ENCODE measurements at places on chromosomes 2 and 18.

GRCh38 chr18:49399003-49399402 lies 61.4 kb downstream of the DYM start:
- peak; percentile 84 for DNase-seq

DNA sequence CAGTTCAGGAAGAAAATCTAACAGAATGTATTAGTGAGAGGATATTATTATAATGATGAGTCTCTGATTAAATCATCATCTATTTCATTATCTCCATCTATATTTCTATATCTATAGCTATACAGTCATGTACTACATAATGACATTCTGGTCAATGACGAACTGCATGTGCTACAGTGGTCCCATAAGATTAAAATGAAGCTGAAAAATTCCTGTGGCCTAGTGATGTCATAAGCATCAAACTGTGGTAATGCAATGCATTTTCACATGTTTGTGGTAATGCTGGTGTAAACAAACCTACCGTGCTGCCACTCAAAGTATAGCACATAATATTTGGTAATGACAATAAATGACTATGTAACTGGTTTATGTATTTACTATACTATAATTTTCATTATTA lies 1127.9 kb upstream of the CHAC2 start:
- DNase-seq = no peak

- DNase-seq = no peak
Measured at GRCh38 chr18:7514796-7515440, 52.2 kb upstream of the PTPRM start.

GRCh38 chr2:225512876-225513540 lies 113.5 kb downstream of the NYAP2 start:
- DNase-seq = no peak

GRCh38 chr18:12302391-12303147 lies 5.5 kb upstream of the TUBB6 start:
- no peak for DNase-seq

DNA sequence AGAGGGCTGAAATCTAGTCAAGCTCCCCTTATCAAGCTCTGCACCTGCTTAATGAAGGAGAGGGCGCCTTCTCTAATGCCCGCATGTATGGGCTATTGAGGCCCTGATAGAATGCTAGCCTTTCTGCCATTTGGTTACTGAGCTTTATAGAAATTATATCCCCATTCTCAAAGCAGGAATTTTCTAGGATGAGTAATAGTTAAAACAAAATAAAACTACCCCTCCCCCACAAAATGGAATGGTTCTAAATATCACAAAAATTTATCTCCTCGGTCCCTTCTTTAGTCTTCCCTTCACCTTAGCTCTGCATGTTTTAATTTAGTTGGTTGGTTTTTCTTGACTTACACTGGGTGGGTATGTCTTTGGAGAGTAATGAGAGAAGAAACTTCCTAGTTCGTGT lies 37.7 kb downstream of the CD28 start:
- DNase-seq = no peak

DNA sequence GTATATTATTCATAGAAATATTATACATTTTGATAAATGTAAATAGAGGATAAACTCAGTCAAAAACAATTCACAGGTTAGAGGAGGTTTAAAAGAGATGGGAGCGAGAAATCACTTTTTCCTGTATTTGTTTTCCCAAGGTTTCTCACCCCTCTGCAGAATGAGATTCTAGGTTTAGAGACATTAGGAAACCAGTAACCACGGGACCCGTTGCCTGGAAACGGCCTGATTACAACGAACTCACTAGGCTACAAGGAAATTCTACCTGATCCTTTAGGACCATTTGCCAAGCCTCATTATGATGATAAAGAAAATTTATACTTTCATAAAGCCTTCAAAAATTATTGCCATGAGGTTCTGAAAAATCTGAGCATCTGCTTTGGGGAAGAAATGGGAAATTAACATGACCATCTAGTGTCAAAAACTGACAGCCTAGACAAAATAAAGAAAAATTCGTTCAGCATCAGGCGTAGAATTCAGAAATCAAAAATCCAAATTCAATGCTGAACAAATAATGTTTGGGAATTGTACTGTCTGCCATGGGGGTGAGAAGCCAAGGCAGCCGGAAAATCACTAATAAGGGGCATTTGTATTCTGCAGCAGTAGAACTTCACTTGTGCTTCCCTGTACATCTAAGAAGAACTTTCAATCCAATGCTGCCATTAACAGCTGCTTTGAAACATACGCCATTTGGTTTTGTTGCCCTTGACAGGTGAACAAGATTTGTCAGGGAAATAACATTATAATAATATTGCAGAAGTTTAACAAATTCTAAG lies 262.3 kb downstream of the NRXN1 start:
- DNase-seq = no peak

GRCh38 chr18:8324343-8325065 lies 284.7 kb upstream of the RAB12 start:
- no peak for DNase-seq
